AG09319 (cell line): ENCODE measurements at places on chromosomes 2 and 18.

GRCh38 chr2:69299772-69300516 lies 87.1 kb downstream of the GFPT1 start:
- DNase-seq, result no peak

- DNase-seq, result no peak
Observed at GRCh38 chr2:211994806-211995205, 543.8 kb downstream of the ERBB4 start.

GRCh38 chr2:235165631-235166030 lies 213.8 kb downstream of the SH3BP4 start:
- DNase-seq, result no peak

DNA sequence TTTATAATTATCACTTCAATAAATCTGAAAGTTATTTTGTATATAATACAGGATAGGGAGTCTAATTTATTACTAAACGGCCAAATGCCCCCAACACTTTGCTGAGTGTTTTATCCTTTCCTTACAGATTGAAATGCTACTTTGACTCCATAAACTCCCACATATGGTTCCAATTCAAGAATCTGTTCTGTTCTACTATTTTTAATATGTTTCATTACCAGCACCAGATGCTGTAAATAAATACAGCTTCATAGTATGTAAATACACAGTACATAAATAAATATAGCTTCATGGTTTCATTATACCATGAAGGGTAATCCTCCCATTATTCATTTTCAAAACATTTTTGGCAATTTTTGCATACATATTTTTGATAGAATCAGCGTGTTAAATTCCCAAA lies 34.0 kb upstream of the MREG start:
- DNase-seq, result no peak

- no peak for DNase-seq
Observed at GRCh38 chr2:28447086-28447485, 48.8 kb upstream of the PLB1 start.

DNA sequence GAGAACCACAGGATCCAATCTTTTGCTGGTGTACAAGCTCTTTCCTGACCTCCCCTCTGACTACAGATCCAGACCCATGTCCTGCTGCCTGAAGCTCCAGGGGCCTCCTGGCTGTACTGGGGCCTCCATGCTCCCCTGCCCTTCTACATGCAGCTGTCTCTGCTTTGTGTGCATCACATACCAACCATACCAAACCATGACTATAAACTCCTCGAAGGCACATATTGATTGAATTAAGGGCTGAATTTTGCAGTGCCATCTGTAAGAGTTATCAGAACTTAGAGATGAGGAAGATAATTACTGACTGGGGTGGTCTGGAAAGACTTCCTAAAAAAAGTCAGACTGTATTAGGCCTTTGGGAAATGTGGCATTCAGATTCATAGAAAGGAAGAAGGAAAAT lies 139.9 kb upstream of the CXCR4 start:
- no peak for DNase-seq

GRCh38 chr2:228878138-228878537 lies 392.9 kb downstream of the PID1 start:
- DNase-seq, result no peak
